Stimulated activated CD4-positive, alpha-beta T cell treated with anti-CD3 and anti-CD28 coated beads, Interleukin-1b, Interleukin-23, amount 100 ng/mL, for 48 hours (primary cell): ENCODE measurements at places on chromosomes 13 and 19.

DNA sequence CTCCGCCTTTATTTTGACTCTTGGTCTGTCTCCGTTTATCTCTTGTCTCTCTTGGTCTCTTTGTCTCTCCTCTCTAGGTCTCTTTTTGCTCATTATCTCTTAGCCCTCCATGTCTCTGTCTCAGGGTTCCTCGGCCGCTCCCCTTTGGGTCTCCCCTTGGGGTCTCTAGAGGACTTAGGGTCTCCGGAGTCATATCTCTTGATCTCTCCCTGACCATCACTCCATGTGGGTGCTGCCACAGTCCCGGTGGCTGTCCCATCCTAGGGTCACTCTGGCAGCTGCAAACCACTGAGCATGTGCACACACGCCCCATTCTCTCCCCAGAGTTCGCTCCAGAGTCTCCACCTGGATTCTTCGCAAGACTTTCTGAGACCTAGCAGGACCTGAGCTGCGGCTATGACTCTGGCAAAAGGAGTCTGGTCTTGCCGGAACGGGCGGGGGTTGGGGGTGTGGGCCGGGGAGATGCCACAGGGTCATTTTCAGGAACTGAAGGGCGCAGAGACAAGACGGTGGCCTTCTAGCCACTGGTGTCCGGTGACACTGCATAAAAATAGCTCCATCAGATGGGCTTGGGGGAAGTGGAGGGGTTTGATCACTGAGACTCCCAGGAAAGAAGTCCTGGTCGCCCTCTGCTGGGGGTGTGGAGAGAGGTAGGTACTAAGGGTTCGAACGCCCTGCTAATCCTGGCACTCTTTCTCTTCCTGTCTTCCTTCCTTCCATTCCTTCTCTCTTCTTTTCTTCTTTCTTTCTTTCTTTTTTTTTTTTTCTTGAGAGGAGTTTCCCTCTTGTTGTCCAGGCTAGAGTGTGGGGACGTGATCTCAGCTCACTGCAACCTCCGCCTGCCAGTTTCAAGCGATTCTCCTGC lies 1.2 kb upstream of the KCNA7 start:
- no peak for DNase-seq

DNA sequence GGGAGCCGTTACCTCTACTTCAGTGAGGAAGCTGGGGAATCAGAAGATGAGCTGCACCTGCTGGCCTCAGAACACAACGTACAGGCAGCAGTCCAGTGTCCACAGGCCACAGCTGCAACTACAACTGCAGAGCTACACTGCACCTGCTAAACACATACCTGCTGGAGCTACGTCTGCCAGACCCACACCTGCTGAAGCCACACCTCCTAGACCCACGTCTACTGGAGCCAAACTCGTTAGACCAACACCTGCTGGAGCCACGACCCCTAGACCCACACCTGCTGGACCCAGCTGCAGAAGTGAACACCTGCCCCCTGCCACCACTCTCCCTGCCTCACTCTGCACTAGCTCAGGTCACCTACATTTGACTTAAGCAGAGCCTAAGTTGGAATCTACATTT lies 169.9 kb downstream of the USP12 start:
- no peak for DNase-seq

DNA sequence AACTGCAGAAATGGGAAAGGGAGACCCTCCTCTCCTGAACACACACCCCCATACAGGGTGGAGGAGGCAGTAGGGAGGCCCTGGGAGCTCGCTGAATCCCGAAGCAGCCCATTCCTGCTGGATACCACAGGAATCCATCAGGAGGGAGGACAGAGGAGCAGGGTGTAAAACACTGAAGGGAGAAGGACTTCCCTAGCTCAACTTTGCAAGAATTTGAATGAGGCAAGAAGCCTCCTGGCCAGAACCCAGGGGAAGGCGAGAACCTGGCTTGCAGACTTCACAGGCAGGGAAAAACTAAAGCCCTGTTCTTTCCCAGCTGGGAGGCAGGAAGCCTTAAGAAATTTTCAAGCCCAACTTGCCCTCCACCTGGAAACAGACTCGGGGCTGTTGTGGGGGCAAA lies 43.5 kb downstream of the ZNF91 start:
- no peak for DNase-seq

- no peak for DNase-seq
Measured at GRCh38 chr19:900043-900301, 6.7 kb downstream of the RNU6-9 start.

DNA sequence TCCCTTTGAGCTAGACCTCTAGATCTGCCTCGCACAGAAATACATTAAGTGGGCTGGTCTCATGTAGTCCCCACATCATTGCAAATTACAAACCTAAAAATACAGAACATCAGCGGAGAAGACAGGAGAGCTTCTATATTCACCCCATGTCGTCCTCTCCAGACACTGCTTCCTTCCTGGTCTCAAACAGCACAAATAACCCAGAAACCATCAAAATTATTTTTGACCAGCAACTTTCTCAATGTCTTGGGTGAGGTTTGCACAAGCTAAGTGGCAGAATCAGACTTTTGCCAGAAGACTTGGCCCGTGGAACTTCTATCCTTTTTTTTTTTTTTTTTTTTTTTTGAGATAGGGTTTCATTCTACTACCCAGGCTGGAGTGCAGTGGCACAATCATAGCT lies 28.2 kb downstream of the CLEC17A start:
- DNase-seq = no peak

GRCh38 chr13:22744688-22745452 lies 435.9 kb upstream of the SGCG start:
- DNase-seq = no peak

- DNase-seq = no peak
Measured at GRCh38 chr19:14906711-14907110, 20.8 kb upstream of the OR7A17 start.

GRCh38 chr13:46088821-46089562 lies 15.8 kb downstream of the CPB2 start:
- DNase-seq = no peak

DNA sequence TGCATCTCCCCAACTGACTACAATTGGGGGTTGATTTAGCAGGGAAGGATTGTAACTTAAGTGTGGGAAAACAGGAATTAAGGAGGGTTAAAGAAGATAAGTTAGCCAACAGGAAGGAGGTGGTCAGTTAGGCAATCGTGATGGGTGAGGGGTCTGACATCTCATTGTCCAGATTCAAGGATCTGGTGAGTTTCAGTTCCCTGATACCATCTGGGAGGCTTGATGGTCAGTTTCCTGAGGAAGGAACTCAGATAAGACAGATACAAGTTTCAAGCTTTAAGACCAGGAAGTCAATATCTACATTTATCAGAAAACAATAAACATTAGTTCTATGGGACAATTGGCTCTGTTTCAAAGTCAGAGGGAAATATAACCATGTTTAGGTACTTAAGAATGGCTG lies 601.8 kb downstream of the SLITRK6 start:
- no peak for DNase-seq

- no peak for DNase-seq
Measured at GRCh38 chr19:47720669-47721422, 7.6 kb downstream of the EHD2 start.

- DNase-seq = no peak
Measured at GRCh38 chr13:21688056-21688455, 17.2 kb downstream of the FGF9 start.

DNA sequence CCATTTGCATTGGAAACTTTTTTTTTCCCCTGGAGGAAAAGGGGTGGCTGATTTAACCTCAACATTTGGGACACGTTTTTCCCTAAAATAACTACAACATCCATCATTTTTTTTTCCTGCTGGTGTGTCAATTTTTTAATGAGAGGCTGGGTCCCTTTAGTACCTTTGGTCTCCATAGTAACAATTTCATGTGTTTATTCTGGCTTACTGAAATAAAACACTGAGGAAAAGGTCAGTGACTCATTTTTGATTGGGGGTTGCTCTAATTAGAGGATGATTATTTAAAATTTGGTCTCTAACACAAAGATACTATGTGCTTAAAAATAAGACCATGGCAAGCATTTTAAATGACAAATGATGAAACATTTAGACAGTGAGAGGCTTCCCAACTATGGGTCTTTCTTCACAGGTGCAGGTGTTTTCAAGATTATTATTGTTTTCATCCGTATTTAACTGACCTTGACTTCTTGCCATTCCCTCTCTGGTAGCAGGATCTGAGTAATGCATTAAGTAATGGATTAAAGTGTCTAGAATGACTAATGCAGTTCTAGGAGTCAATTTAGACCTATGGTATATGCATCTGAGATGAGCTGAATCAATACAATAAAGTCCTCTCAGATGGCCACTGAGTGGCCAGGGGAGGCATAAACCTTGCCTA lies 406.4 kb downstream of the KCNRG start:
- DNase-seq = no peak

- DNase-seq = no peak
Measured at GRCh38 chr13:102913914-102914313, 68.1 kb downstream of the ERCC5 start.

DNA sequence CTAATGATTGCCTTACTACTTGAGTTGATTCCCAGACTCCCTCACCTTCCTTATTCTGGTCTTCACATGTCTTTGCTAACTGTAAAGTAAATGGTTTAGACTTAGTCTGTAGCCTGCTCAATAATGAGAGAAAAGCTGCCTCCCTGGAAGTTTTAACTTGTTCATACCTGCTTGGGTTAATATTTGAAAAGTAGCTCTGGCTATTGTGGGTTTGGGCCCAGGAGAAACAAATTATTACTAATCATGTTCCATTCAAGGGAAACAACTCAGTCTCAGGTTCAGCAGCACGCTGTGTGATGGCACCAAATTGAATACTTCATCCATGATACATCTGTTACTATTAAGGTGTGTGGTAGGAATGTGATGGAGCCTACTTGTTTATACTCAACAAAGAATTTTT lies 75.0 kb downstream of the ZMYM2 start:
- DNase-seq = no peak
